ENCODE measurements at places on chromosomes 4 and X. TPM values are rescaled to one million over a fixed set of nuclear protein-coding genes. Genes with fewer than 3 reads are reported as not detected.

Gene BEX4
- 1.9 TPM for polyA plus RNA-seq

Gene KANTR
- polyA plus RNA-seq, result 2.7 TPM

Gene HSD17B13
- not detected for polyA plus RNA-seq

Gene MAGEA2
- polyA plus RNA-seq, result not detected

Gene TCP11X2
- not detected for polyA plus RNA-seq

Gene SPP1
- polyA plus RNA-seq, result 0.29 TPM

Gene CT83
- polyA plus RNA-seq, result not detected

Measured in GM12878 (cell line).